ENCODE measurements at places on chromosomes 3 and 15.
A peak's percentile ranks its signal among the peaks of the same experiment; 100 is the strongest.

GRCh38 chr15:40239693-40240618 lies 1.1 kb downstream of the PAK6 start:
- no peak for DNase-seq

DNA sequence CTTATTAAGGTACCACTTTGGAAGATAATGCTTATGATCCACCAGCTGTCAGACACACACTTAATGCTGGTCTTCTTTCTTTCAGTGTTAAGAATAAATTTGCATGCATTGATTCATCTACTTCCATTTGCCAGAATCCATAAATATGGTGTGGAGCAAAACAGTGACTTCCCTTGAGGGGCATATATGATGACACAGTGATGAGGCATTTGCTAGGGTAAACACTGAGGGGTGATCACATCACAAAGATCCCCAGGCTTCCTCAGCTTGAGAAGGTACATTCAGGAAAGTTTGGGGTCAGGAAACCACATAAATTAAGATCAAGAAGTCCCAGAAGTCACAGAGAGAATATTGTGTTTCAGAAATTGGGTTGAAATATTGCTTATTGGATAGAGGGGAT lies 9.9 kb upstream of the ZBED2 start:
- DNase-seq, result no peak

DNA sequence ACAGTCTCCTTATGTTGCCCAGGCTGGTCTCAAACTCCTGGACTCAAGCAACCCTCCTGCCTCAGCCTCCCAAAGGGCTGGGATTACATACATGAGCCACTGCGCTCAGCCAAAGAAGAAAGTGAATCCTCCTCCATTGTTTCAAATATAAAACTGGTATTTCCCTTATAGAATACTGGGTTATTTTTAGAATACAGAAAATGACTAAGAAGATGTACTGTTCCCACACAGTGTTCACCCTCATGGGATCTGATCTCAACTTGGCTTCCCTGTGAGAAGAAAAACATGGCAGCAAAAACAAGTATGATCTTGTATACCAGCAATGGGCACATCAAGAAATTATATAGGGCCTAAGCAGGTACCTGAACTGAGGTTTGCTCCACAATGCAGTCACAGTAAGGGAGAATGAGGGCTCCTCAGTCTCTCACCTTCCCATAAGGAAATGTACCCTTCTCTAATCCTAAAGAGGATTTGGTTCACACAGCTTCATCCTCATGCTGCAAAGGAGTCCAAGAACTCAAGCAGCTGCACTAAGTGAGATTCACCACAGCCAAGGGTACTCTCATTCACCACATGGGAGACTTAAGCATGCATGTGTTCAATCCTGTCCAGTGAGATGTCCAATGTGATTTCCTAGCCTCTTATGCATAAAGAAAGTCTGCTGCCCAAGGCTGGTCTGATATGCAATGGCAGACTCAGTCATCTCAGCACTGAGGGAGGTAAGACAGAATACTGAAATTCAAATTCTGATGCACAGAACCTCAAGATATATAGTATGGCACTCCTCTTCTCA lies 25.8 kb downstream of the USP4 start:
- DNase-seq, result no peak

DNA sequence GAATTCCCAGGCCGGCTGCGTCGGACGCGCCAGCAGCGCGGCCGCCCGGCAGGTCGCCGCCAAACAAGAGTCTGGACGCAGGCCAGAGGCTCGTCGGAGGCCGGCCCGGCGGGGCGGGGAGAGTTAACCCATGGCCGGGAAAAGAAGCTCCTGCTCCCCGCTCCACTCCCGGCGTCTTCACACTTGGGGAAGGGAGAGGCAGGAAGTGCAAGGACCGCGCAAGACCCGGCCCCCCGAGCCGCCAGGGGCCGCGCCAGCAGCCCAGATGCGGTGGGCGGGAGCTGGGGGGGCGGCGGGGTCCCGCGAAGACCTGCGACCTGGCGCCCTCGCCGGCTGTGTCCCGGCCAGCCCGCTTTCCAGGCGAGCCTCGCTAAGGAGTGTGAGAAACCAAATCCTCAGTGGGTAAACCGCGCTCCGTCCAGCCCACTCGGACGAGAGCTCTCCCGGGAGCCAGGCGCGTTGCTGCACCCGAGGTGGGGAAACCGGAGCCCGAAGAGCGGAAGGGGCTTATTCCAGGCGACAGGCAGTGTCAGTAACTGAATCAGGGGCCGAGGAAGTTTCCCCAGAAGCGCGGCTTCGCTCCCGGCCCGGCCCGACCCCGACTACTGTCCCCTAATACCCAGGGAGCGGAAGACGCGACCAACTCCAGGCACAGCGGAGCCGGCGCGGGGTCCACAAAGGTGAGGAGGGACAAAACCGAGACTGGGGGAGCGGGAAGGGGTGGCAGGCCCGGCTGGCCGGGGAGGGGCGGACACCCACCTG lies 721 bp downstream of the ADAMTS7 start:
- DNase-seq, result peak; percentile 74

DNA sequence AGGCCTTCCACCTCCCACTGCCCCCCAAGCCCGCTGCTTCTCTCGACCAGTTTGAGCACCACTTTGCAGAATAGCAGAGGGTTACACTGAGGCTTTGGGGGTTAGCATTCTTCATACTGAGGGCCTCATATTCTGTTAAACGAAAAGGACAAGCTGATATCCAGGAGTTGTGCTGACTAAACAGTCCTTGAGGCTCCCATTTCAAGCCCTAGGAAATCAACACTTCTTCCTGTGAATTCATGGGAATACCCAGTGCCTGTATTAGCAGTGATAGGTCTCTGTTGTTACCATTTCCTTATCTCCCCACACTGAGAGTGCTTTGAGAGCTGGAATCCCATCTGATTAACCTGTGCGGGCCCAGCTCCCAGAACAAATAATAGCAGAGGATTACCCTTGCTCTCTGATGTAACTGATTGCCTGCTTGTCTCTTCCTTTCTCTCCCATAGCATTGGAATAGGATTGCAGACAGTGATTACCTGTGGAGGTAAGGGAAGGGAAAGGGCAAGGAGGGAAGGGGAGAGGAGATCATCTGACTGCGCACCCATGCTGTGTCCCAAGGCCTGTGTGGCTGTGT lies 930 bp downstream of the FBXW12 start:
- DNase-seq, result no peak

Data from BE2C (cell line).